ENCODE measurements at places on chromosomes 11 and 22.

- DNase-seq, result no peak
Measured at GRCh38 chr11:128222245-128222884, 365.0 kb downstream of the ETS1 start.

DNA sequence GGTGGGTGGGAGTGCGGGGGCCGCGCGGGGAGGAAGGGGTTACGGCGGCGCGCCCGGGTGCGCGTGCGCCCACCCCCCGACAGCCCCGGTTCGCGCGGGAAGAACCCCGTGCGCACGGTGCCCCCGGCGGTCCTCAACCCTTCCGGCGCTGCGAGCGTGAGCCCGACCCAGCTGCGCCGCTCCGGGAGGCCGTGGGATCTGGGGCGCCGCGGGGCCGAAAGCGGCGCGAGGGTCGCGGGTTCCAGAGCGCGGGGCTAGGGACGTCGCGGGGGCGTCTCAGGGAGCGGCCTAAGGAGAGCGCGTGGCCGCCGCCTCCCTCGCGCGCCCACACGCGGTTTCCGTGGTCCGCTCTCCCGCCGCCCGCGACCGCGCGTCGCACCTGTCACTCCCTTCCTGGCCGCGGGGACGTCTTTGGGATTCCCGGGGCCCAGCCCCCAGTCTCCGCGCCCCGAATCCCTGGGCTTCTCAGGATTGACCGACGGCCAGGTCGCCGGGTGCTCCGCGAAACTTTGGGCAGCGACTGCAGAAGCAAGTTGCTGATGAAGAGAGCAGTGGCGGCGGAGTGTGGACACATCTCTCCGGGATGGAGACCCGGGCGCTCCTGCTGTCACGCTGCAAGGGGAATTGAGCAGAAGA lies 582 bp downstream of the SREBF2 start:
- peak; percentile 44 for DNase-seq

- DNase-seq, result no peak
Measured at GRCh38 chr11:113895367-113896155, 9.0 kb upstream of the HTR3B start.

GRCh38 chr22:46067159-46068111 lies 82.9 kb upstream of the PPARA start:
- no peak for DNase-seq

DNA sequence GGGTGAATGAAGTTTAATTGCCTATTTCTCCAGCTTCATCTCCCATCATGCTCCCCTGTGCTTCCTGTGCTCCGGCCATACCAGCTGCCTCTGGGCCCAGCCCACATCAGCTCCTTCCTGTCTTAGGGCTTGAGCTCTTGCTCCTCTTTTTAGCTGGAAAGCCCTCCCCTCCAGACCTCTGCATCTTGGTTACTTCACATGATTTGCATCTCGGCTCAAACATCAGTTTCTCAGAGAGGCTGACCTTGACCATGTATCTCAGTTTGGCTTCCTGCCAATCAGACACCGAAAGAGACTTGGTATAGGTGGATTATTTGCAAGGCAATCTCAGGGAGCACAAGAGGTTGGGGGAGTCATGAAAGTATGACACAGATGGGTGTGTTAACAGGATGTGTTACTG lies 73.2 kb upstream of the TIMP3 start:
- DNase-seq, result no peak

DNA sequence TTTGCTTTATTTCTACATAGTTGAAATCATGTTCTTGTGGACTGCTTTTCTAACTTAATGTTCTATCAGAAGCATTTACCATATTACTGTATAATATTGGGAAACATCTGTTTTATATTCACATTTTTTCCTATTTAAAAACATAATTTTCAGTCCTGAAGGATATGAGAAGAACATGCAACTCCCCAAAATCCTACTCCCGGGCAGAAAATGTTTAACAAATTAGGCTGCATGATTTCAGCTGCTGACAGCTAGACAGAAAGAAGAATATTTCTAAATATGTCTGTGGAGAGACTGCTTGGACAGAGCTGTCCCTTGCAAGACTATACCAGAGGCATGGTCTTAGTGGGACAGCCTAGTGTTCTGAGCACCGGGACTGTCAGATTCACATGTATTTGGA lies 15.7 kb upstream of the AMPD3 start:
- no peak for DNase-seq

GRCh38 chr11:75625991-75626888 lies 42.6 kb downstream of the MAP6 start:
- DNase-seq, result no peak

GRCh38 chr22:36156515-36157419 lies 3.8 kb downstream of the APOL3 start:
- DNase-seq, result peak; percentile 65

GRCh38 chr11:47035108-47035507 lies 98.5 kb downstream of the CSTPP1 start:
- no peak for DNase-seq

- DNase-seq, result no peak
Measured at GRCh38 chr11:15072551-15073143, 746 bp upstream of the CALCB start.

DNA sequence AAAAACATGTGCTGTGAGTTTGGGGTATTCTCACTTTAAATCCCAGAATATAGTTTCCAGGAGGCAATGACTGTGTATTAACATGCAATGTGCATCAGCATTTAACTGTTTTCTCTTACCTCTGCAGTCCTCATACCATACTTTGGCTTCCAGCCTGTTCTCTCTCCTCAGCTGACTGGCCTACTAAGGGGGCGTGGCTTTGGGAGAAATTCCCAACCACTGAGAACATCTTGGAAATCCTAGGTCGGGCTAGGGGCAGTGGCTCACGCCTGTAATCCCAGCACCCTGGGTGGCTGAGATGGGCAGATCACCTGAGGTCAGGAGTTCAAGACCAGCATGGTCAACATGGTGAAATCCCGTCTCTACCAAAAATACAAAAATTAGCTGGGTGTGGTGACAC lies 13.5 kb upstream of the ZC3H12C start:
- DNase-seq, result no peak

- no peak for DNase-seq
Measured at GRCh38 chr11:12634329-12634728, 39.9 kb upstream of the TEAD1 start.

DNA sequence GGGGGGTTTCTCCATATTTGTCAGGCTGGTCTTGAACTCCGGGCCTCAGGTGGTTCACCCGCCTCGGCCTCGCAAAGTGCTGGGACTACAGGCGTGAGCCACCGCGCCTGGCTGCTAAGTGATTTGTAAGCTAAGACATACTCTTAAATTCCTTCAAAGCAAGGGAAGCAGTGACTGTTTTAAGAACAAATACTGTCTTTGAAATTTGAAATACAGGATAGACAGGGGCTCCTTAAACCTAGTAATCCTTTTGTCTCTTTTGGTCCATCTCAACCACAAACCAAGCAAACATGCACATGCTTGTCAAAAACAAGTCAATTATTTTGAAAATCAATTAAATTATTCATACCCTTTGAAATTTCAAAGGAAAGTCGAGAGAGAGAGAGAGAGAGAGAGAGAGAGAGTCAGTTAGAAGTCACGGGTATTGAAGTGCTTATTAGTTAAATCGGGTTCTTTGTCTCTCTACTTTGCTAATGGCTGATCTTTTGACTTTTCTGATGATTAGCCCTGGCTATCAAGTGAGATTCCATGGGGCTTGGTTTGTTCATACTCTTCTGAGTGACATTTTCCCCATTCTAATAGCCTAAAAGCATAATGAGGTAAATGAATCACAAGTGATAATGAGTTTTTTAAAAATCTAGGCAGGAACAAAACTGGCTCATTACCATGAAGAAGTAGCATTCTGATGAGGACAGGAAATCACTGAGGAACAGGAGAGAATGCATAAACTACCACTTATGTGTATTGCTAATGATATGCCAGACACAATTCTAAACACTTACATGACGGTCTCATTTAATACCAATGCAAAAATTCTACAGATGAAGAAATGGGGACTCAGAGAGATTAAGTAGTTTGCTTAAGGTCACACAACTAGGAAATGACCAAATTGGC lies 48.0 kb downstream of the MCHR1 start:
- no peak for DNase-seq
